ENCODE measurements at places on chromosomes 3 and 15.

DNA sequence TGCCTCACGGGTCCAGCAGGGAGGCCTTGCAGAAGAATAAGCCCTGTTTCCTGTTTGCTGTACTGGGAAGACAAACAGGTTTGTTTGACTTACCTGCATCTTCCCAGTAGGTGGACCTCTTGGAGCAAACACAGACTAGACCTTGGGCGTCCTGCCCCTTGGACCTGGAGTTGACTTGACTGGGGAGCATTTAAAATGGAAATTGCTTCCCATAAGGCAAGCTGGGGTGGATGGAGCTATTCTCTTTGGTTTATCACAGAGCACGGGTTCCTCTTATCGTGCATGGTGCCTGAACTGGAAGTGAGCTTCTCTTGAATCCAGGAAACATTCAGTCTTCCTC lies 151.4 kb downstream of the RPLP1 start:
- peaks cover 4% of the 10 kb centered on the region for H3K27me3 ChIP-seq
- peaks cover 5% of the 10 kb centered on the region for H3K4me1 ChIP-seq
- no peak overlapping the region for H3K4me3 ChIP-seq
- H3K27ac ChIP-seq: no peak overlapping the region
- no peak for DNase-seq

DNA sequence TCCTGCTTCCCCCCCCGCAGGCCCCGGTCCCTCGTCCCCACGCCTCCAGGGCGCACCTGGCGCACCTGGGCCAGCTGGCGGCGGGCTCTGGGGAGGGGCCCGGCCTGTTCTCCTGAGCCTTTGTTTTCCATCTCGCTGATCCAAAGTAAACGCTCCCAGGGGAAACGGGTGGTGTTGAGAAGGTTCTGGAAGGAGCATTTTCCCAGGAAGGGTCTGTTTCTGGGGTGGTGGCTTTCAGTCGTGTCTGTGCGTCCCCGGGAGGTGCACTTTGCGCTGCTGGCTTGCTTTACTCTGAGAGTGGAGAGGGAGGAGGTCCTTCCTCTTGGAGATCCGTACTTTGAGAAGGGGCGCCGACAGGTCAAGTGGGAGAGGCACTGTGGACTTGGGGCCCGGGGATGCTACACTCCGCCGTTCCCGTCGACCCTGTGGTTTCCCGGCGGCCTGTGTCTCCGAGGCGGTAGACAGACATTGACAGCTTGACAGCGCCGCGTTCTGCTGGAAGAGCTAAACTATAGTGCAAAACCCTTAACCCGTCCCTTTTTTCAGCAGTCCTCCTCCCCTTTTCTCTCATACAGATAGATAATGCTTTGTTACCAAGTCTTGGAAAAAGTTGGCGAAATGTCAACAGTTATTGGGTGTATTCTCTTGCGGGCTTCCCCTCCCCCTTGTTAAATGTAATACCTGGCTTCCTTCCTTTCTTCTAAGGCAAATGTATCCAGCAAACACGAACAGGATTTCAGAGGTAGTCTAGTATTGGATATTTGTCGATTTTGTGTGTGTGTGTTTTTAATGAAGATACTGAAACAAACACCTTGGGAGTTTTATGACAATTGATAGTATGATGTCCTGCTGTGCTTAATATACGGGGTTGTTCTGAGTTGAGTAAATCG lies 6.5 kb downstream of the TPM1 start:
- DNase-seq: peak; percentile 21
- H3K4me3 ChIP-seq: peak overlapping the region; percentile 93
- H3K4me1 ChIP-seq: peaks cover 75% of the 10 kb centered on the region

DNA sequence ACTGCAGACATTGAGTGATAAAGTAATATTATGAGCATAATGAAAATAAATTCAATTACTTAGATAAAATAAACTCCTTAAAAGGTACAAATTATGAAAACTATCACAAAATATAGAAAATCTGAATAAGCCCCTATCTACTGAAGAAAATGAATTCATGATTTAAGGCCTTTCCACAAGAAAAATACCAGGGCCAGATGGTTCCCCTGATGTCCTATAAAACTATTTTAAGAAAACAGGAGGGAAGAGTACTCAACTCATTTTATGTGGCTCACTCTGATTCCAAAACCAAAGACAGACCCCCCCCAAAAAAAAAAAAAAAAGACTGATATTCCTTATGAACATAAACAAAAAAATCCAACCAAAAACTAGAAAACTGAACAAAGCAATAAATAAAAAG lies 59.9 kb downstream of the ADAM10 start:
- no peak for DNase-seq
- H3K27me3 ChIP-seq: no peaks in the 10 kb centered on the region
- H3K27ac ChIP-seq: no peak overlapping the region
- peaks cover 13% of the 10 kb centered on the region for H3K4me1 ChIP-seq
- H3K36me3 ChIP-seq: peaks cover 4% of the 10 kb centered on the region
- H3K4me3 ChIP-seq: no peak overlapping the region

- peaks cover 30% of the 10 kb centered on the region for H3K4me1 ChIP-seq
- H3K27ac ChIP-seq: no peak overlapping the region
- peaks cover 4% of the 10 kb centered on the region for H3K36me3 ChIP-seq
- no peak for DNase-seq
- H3K27me3 ChIP-seq: no peaks in the 10 kb centered on the region
These were observed 8.1 kb downstream of the ARIH2 start for GRCh38 chr3:48926425-48927392.

- no peaks in the 10 kb centered on the region for H3K27me3 ChIP-seq
- H3K4me3 ChIP-seq: no peak overlapping the region
- H3K36me3 ChIP-seq: no peaks in the 10 kb centered on the region
These were observed 357.7 kb downstream of the OTOL1 start for GRCh38 chr3:161854232-161854771.

- no peaks in the 10 kb centered on the region for H3K27me3 ChIP-seq
- no peak overlapping the region for H3K4me3 ChIP-seq
- no peak overlapping the region for H3K27ac ChIP-seq
- H3K36me3 ChIP-seq: peaks cover 15% of the 10 kb centered on the region
These were observed 9.6 kb downstream of the KIF7 start for GRCh38 chr15:89645680-89646079.

DNA sequence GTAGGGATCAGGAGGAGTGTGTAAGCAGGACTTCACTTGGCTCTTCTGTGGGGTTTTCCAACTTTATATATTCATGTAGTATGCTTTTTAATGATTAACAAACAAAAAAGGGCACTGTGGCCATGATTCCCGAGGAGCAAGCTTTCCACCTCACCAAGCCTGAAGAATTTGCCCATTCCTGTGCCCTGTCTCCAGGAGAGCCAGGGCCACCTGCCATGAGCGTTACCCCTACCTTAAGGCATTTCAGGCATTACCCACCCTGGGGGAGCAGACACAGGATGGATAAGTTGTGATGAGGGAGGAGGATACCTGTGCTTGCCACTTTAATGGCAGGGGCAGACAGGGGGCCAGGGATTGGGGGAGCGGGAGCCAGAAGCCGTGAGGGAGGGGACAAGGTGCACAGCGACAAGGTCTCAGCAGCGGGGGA lies 3.0 kb downstream of the TRPM1 start:
- H3K27me3 ChIP-seq: no peaks in the 10 kb centered on the region
- DNase-seq: no peak
- H3K4me1 ChIP-seq: peaks cover 10% of the 10 kb centered on the region
- H3K36me3 ChIP-seq: no peaks in the 10 kb centered on the region

DNA sequence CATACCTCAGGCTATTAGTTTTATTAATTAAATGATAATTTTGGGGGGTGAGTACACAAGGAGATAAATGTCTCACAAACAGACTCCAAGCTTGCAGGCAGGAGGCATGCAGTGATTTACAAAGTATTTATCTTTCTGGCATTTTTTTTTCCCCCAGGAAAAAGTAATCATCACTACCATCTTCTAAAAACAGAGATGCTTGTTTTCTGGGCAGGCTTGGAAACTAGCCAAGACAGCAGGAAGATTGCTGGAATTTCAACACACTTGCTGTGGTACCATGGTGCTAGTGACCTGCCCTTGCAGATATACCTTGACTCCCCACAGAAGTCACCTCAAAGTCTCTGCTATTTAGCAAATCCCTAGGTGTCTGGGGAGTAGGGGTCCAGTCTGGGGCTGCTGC lies 732.8 kb upstream of the CFAP20DC start:
- DNase-seq: no peak
- H3K36me3 ChIP-seq: no peaks in the 10 kb centered on the region
- no peaks in the 10 kb centered on the region for H3K4me1 ChIP-seq
- no peak overlapping the region for H3K27ac ChIP-seq
- no peak overlapping the region for H3K4me3 ChIP-seq

- peaks cover 22% of the 10 kb centered on the region for H3K4me1 ChIP-seq
- peak overlapping the region; percentile 94 for H3K27ac ChIP-seq
- H3K27me3 ChIP-seq: no peaks in the 10 kb centered on the region
These were observed 21.1 kb upstream of the EXOG start for GRCh38 chr3:38474928-38475605.

DNA sequence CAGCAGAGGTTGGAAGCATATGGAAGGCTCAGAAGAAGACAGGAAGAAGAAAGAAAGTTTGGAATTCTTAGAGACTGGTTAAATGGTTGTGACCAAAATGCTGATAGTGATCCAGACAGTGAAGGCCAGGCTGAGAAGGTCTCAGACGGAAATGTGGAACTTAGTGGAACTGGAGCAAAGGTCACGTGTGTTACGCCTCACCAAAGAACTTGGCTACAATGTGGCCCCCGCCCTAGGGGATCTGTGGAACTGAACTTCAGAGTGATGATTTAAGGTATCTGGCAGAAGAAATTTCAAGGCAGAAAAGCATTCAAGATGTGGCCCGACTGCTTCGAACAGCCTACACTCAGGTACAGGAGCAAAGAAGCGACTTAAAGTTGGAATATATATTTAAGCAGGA lies 83.1 kb downstream of the MYO5A start:
- H3K27ac ChIP-seq: no peak overlapping the region
- DNase-seq: no peak
- H3K27me3 ChIP-seq: no peaks in the 10 kb centered on the region
- H3K4me3 ChIP-seq: no peak overlapping the region

- no peak for DNase-seq
- no peak overlapping the region for H3K27ac ChIP-seq
- no peaks in the 10 kb centered on the region for H3K4me1 ChIP-seq
These were observed 32.7 kb downstream of the GLDN start for GRCh38 chr15:51374131-51374530.

GRCh38 chr3:149336925-149337324 lies 3.5 kb upstream of the TM4SF18 start:
- peaks cover 12% of the 10 kb centered on the region for H3K4me1 ChIP-seq
- H3K36me3 ChIP-seq: no peaks in the 10 kb centered on the region
- no peak for DNase-seq
- no peaks in the 10 kb centered on the region for H3K27me3 ChIP-seq
- H3K27ac ChIP-seq: no peak overlapping the region

- H3K27me3 ChIP-seq: no peaks in the 10 kb centered on the region
- H3K4me1 ChIP-seq: no peaks in the 10 kb centered on the region
- no peak for DNase-seq
- no peaks in the 10 kb centered on the region for H3K36me3 ChIP-seq
- no peak overlapping the region for H3K4me3 ChIP-seq
- H3K27ac ChIP-seq: no peak overlapping the region
These were observed 40.6 kb upstream of the TNFAIP8L3 start for GRCh38 chr15:51135276-51135675.

DNA sequence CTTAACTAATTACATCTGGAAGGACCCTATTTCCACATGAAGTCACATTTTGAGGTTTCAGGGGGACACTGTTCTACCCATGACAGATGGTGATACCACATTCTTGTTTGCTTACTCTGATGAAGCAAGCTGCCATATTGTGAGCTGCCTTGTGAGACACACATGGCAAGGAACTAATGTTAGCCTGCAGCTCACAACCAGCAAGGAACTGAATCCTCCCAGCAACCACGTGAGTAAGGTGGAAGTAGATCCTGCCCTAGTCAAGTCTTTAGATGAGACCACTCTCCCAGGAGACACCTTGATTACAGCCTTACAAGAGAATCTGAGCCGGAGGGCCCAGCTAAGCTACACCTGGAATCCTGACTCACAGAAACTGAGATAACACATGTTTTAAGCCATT lies 160.1 kb downstream of the PDE8A start:
- H3K27me3 ChIP-seq: no peaks in the 10 kb centered on the region
- DNase-seq: no peak
- H3K36me3 ChIP-seq: no peaks in the 10 kb centered on the region
- H3K4me1 ChIP-seq: peaks cover 7% of the 10 kb centered on the region
- H3K27ac ChIP-seq: no peak overlapping the region
- H3K4me3 ChIP-seq: no peak overlapping the region

DNA sequence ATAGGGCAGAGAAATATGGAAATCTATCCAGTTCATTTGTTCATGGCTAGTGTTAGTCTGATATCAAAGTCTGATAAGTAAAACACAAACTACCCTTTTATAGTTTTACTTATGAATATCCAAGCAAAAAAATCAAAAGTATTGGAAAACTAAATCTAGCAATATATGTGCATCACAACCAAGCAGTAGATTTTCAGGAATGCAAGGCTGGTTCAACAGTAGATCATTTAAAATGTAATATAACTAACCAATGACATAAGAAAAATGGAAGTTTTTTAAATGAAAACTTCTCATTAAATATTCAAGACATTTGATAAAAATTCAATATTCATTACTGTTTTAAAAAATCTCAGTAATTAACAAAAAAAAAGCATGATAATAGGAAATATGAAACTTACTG lies 12.8 kb upstream of the AQP9 start:
- no peaks in the 10 kb centered on the region for H3K4me1 ChIP-seq
- H3K36me3 ChIP-seq: peaks cover 8% of the 10 kb centered on the region
- no peak overlapping the region for H3K4me3 ChIP-seq
- no peak for DNase-seq
- no peak overlapping the region for H3K27ac ChIP-seq

DNA sequence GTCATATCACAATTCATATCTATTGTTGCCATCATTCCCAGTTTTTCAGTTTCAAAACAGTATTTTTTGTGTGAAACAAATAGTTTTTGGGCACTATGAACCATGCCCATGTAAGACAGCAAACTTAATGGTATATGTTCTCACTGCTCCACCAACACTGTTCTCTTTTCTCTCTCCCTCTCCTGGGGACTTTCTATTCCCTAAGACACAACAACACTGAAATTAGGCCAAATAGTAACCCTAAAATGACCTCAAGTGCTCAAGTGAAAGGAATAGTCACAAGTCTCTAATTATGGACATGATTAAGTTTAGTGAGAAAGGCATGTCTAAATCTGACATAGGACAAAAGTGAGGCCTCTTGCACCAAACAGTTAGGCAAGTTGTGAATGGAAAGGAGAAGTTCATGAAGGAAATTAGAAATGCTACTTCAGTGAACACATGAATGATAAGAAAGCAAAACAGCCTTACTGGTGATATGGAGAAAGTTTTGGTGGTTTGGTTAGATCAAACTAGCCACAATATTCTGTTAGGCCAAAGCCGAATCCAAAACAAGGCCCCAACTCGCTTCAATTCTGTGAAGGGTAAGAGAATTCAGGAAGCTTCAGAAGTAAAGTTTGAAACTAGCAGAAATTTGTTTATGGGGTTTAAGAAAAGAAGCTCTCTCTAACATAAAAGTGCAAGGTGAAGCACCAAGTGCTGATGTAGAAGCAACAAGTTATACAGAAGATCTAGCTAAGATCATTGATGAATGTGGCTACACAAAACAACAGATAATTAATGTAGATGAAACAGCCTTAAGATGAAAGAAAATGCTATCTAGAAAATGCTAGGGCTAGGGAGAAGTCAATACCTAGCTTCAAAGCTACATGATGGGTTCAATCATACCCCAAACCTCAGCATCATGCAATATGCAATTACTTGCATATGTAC lies 104.2 kb downstream of the CBLB start:
- H3K36me3 ChIP-seq: peaks cover 30% of the 10 kb centered on the region
- no peak for DNase-seq
- no peak overlapping the region for H3K27ac ChIP-seq
- H3K4me1 ChIP-seq: peaks cover 5% of the 10 kb centered on the region
- no peak overlapping the region for H3K4me3 ChIP-seq
